A375 (cell line): ENCODE measurements at places on chromosomes 3 and 15. TPM values are rescaled to one million over a fixed set of nuclear protein-coding genes. Genes with fewer than 3 reads are reported as not detected.

The MLF1 gene
- 15.8 and 21.4 TPM in 2 replicates for total RNA-seq

The CRABP1 gene
- total RNA-seq: not detected in 2 replicates

The SNRPA1 gene
- 77.6 and 86.4 TPM in 2 replicates for total RNA-seq

The SLC28A1 gene
- not detected in 2 replicates for total RNA-seq

The IQCF5 gene
- not detected in 2 replicates for total RNA-seq

The HYKK gene
- total RNA-seq: 0.98 and 3.7 TPM in 2 replicates

The RASGRF1 gene
- 0.45 and 1.5 TPM in 2 replicates for total RNA-seq

The SERINC4 gene
- total RNA-seq: 0.08 and 0.23 TPM in 2 replicates

The CMTM6 gene
- total RNA-seq: 45.9 and 53.3 TPM in 2 replicates

The DAZL gene
- total RNA-seq: not detected in 2 replicates

The CLDN1 gene
- 2.0 and 2.2 TPM in 2 replicates for total RNA-seq

The ZNF774 gene
- total RNA-seq: 1.2 and 3.4 TPM in 2 replicates

The NUP210 gene
- total RNA-seq: 16.0 TPM in 2 replicates

The GUCA1C gene
- total RNA-seq: not detected in 2 replicates

The PML gene
- 26.3 and 27.0 TPM in 2 replicates for total RNA-seq

The ZBED2 gene
- total RNA-seq: not detected in 2 replicates

The SCN5A gene
- 0.03 and 2.2 TPM in 2 replicates for total RNA-seq

The IL17RC gene
- 35.3 and 37.3 TPM in 2 replicates for total RNA-seq

The MPI gene
- total RNA-seq: 89.8 and 103 TPM in 2 replicates

The ATP10A gene
- total RNA-seq: 9.6 and 10.7 TPM in 2 replicates

The MYL3 gene
- total RNA-seq: 0.16 TPM in 1 of 2 replicates, not detected in the other

The C3orf85 gene
- total RNA-seq: not detected in 2 replicates

The NCBP2 gene
- total RNA-seq: 89.1 and 135 TPM in 2 replicates

The CEP97 gene
- total RNA-seq: 11.7 and 15.3 TPM in 2 replicates

The CFAP100 gene
- total RNA-seq: not detected in 2 replicates

The SPINT1 gene
- total RNA-seq: 1.6 and 2.5 TPM in 2 replicates

The RGMA gene
- 0.72 and 1.8 TPM in 2 replicates for total RNA-seq

The ACAD9 gene
- total RNA-seq: 37.2 and 41.0 TPM in 2 replicates

The GREM1 gene
- total RNA-seq: not detected in 2 replicates

The SPG21 gene
- total RNA-seq: 44.2 and 48.8 TPM in 2 replicates

The RAD51 gene
- 28.1 and 29.8 TPM in 2 replicates for total RNA-seq

The RLBP1 gene
- total RNA-seq: 3.7 and 5.3 TPM in 2 replicates

The CA12 gene
- total RNA-seq: 0.40 and 0.57 TPM in 2 replicates

The CYP1A2 gene
- total RNA-seq: not detected in 2 replicates

The SCAANT1 gene
- total RNA-seq: 5.6 TPM in 1 of 2 replicates, not detected in the other

The BCHE gene
- 2.9 and 3.4 TPM in 2 replicates for total RNA-seq

The PRR20G gene
- total RNA-seq: not detected in 2 replicates

The ITIH1 gene
- total RNA-seq: not detected in 2 replicates

The FBLN2 gene
- 0.05 and 1.4 TPM in 2 replicates for total RNA-seq

The PPP1R14D gene
- total RNA-seq: not detected in 2 replicates

The CHCHD6 gene
- 34.1 and 34.2 TPM in 2 replicates for total RNA-seq

The ZDHHC3 gene
- 48.3 and 51.1 TPM in 2 replicates for total RNA-seq

The RETNLB gene
- total RNA-seq: not detected in 2 replicates

The MAGEL2 gene
- 0.08 and 0.15 TPM in 2 replicates for total RNA-seq

The AHSG gene
- not detected in 2 replicates for total RNA-seq

The RAD18 gene
- total RNA-seq: 21.8 and 22.1 TPM in 2 replicates
